Nephron progenitor cell (in vitro differentiated cells): ENCODE measurements at places on chromosomes 3 and 15.
A peak's percentile ranks its signal among the peaks of the same experiment; 100 is the strongest.

DNA sequence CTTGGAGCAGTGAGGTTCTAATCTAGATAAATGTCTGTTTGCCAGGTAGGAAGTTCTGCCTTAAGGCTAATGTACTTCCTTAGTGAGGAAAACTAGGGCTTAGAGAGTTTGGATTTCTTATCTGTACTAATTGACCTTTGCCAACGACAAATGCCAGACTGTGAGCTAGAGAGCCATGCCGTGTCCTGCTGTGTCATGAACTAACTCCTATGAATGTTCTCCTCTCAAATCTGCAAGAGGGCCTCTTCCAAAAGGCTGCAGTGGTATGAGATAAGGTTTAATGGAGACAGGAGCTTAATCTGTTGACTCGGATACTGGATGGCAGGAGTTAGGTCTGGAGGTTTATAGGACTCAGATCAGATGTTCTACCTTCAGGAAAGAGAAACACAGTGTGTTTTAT, 524.9 kb downstream of the NTRK3 start:
- H3K27me3 ChIP-seq = peaks cover 30% of the 10 kb centered on the region
- peaks cover 88% of the 10 kb centered on the region for H3K4me1 ChIP-seq
- DNase-seq = no peak
- no peak overlapping the region for H3K27ac ChIP-seq

DNA sequence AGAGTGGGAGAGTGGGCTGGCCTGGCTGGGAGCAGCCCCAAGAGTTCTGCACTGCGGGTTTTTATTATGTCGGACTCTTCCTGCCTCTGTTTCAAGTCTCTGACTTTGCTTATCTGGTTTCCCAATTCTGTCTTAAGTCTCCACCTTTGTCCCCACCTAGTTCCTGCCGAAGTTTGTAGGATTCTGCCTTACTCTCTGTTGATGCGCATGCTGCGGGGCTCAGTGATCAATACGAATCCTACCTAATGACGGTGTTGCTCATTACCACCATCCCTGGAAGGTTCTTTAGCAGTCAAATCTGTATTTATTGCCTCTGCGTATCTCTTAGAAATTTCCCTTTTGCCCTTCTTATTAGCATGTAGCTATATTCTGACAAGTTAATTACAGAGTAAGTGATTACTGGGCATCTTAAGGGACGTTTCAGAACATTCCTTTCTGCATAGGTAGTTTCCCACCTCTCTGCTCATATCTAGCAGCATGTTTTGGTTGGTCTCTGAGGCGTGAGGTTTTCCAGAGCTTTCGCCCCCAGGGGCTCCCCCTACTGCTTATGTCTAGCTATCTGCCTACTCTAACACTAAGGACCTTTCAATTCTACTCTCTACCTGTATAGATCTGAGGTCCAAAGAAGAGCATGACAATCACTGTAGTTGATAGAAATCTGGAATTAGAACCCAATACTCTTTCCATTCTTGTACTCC, 236.0 kb upstream of the EIF1B start:
- H3K27ac ChIP-seq = peak overlapping the region; percentile 69
- no peaks in the 10 kb centered on the region for H3K27me3 ChIP-seq
- H3K4me3 ChIP-seq = no peak overlapping the region
- peaks cover 14% of the 10 kb centered on the region for H3K4me1 ChIP-seq

DNA sequence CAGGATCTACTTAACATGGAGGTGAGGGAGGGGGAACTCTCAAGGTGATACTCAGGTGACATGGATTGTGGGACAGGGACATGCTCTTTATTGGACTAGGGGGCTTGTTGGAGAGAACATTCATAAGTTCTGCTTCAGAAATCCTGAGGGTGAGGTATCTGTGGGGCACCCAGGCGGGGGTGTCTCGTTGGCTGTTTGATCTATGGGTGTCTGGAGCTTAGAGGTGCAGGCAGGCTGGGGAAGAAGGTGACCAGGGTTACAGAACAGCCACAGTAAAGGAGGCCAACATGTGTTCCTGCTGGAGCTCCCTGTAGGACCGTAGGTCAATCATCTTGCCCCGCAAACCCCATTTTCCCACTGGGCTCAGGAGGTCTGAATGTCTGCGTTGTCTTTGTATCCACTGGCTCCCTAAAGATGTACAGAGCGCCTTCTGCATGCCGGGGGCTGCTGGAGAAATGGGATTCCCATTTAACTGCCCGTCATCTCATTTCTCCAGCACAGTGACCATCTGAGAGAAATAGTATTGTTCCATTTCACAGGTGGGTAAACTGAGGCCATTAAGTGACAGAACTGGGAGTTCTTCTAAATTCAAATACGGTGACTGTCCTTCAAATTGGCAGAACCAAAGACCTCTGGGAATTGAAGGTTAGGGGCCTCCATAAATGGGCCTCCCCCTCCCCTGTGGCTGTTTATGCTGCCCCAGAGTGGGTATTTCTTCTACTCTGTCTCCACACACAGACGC, 40.3 kb upstream of the TSEN2 start:
- peaks cover 46% of the 10 kb centered on the region for H3K4me1 ChIP-seq
- H3K27me3 ChIP-seq = peaks cover 17% of the 10 kb centered on the region
- no peak overlapping the region for H3K4me3 ChIP-seq
- no peak overlapping the region for H3K27ac ChIP-seq
- DNase-seq = no peak

DNA sequence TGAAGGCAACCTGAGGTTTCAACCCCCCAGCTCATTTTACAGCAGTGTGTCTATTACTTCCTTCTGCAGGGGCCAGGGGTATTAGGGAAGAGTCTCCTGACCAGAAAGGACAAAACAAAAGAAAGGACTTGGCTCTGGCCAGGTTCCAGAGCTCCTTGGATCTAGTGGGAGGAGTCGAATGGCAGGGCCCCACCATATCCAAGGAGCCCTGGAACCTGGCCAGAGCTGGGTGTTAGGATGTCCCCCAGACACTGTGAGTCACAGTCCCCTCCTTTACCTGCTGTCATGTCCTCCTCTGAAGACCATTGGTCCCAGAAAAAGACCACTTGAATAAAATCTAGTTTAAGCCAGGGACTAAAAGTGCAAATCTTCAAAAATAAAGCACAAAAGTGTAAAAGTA, 113.2 kb downstream of the EEFSEC start:
- no peak overlapping the region for H3K27ac ChIP-seq
- peaks cover 20% of the 10 kb centered on the region for H3K4me1 ChIP-seq
- DNase-seq = no peak
- no peak overlapping the region for H3K4me3 ChIP-seq
- peaks cover 6% of the 10 kb centered on the region for H3K27me3 ChIP-seq

GRCh38 chr3:48514431-48515227, 10.7 kb upstream of the SHISA5 start:
- DNase-seq = no peak
- no peak overlapping the region for H3K4me3 ChIP-seq
- H3K36me3 ChIP-seq = peaks cover 5% of the 10 kb centered on the region
- H3K27me3 ChIP-seq = peaks cover 6% of the 10 kb centered on the region
- H3K4me1 ChIP-seq = no peaks in the 10 kb centered on the region
